ENCODE measurements at places on chromosomes 13 and 19.

- no peak for DNase-seq
Observed at GRCh38 chr13:102847272-102848234, 1.7 kb downstream of the ERCC5 start.

DNA sequence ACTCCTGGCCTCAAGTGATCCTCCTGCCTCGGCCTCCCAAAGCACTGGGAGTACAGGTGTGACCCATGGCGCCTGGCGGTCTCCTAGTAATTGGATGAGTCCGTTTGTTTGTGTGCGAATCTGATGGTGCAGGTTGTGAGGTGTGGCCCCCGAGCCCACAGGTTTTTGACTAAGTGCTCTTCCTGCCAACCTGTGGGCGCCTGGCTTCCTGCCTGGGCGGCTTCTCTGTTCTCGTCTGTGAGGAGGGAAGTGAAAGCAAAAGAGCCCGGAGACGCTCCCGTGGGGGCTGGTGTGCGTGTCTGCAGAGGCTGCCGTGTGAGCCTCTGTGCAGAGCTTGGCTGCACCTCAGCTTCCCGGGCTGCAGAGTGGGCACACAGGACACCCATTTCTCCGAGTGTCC, 10.0 kb downstream of the ARHGAP45 start:
- peak; percentile 12 for DNase-seq

- no peak for DNase-seq
Observed at GRCh38 chr19:54077334-54077733, 3.8 kb downstream of the TARM1 start.

GRCh38 chr19:1947651-1948209, 6.8 kb downstream of the CSNK1G2 start:
- DNase-seq: no peak

DNA sequence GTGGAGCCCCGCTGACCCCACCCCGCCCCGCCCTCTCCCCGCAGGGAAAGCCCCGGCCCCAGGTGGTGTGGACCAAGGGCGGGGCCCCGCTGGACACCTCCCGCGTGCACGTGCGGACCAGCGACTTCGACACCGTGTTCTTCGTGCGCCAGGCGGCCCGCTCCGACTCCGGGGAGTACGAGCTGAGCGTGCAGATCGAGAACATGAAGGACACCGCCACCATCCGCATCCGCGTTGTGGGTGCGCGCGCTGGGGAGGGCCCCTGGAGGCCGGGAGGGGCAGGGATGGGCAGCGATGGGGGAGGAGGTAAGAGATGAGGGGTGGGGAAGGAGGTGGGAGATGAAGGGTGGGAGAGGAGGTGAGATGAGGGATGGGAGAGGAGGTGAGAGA, 17.2 kb upstream of the EMC10 start:
- no peak for DNase-seq

- DNase-seq: peak; percentile 85
Observed at GRCh38 chr13:46389457-46390451, 2.7 kb upstream of the RUBCNL start.

GRCh38 chr19:5661483-5661882, 18.8 kb downstream of the MICOS13 start:
- no peak for DNase-seq

DNA sequence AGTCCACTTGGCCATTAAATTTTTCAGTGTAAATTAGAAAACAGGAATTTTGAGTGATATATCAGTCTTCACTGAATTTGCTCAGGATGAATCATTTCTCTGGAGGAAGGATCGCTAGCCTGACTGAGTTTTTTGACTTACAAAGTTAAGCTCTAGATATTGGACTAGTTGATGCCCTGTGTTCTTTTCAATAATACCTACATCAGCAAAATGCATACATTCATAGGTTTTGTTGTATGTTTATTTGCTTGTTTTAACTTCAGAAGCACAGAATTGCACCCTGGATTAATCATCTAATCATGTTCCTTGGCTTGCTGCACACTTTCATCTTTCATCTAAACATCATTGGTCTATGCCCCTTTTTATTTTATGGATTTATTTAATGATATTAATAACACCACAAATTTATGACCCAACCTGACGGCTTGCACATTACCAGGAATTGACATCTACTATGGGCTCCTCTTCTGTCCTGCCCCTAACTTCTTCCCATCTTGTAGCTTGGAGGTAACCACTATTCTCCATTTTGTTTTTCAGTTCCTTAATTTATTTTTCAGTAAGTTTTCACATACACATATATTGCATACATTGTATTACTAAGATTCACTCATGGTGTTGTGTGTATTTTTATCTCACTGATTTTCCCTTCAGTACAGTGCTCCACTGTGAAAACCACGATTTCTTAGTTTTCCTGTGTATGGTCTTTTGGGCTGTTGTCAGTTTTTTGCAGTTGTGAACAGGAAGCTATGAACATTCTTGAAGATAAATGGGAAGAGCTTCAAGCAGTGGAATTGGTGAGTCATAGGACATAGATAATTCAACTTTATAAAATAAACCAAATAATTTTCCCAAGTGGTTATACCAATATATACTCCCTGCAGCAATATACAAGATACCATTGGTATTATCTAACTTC, 23.3 kb downstream of the COMMD6 start:
- DNase-seq: no peak

DNA sequence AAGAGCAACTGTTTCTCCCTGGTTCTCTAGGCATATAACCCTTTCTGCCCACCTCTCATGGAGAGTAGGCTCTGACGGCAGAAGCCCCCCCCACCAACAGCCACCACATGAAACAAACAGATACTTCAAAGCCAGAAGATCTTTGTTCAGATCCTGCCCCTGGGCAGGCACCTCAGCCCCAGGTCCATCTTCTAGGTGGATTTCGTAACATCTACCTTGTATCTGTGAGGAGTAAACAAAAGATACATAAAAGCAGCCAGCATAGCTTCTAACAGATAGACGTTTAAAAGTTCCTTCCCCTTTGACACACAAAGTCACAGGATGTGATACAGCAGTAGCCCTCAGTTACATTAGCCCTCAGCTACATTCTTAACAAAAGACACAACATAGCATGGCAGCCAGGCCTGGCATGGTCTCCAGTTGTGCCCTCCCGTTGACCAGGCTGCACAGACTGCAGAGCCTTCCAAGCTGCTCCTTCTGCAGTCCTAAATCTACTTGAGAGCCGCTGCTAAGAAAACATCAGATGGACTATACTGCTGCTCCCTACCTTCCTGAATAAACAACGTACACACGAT, 35.4 kb downstream of the BRD4 start:
- no peak for DNase-seq

- DNase-seq: no peak
Observed at GRCh38 chr19:28034936-28035335, 1178.0 kb downstream of the UQCRFS1 start.

DNA sequence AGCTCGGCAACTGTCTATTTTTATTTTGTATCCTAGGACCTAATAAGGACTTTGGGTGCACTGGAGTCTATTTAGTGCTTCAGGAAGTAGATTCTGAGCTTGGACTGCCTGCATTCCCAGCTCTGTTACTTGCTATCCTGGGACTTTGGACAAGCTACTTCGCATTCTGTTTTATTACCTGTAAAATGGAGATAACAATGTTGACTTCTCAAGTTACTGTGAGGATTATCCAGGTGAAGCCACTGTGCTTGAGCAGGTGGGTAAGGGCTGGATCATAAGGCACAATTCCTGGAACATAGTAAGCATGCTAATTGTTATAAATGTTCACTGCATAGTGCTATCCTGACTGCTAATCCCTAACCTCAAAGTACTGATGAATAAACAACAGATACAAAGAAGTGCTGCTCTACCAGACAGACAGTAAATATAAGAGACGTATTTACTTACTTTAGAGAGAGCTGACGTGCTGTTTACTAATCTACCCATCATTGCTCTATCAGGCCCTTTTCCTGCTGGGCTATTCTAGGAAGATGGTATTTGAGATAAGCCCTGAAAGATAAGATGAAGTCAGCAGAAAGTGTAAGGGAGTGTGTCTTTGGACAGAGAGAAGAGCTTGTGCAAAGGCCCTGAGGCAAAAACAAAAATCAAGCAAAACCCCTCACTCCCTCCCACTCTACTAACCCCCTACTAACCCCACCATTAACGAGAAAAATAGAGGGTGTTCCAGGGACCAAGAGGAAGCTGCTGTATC, 50.8 kb upstream of the FLT1 start:
- DNase-seq: no peak

- peak; percentile 23 for DNase-seq
Observed at GRCh38 chr19:3471954-3472655, 8.2 kb downstream of the SMIM24 start.

DNA sequence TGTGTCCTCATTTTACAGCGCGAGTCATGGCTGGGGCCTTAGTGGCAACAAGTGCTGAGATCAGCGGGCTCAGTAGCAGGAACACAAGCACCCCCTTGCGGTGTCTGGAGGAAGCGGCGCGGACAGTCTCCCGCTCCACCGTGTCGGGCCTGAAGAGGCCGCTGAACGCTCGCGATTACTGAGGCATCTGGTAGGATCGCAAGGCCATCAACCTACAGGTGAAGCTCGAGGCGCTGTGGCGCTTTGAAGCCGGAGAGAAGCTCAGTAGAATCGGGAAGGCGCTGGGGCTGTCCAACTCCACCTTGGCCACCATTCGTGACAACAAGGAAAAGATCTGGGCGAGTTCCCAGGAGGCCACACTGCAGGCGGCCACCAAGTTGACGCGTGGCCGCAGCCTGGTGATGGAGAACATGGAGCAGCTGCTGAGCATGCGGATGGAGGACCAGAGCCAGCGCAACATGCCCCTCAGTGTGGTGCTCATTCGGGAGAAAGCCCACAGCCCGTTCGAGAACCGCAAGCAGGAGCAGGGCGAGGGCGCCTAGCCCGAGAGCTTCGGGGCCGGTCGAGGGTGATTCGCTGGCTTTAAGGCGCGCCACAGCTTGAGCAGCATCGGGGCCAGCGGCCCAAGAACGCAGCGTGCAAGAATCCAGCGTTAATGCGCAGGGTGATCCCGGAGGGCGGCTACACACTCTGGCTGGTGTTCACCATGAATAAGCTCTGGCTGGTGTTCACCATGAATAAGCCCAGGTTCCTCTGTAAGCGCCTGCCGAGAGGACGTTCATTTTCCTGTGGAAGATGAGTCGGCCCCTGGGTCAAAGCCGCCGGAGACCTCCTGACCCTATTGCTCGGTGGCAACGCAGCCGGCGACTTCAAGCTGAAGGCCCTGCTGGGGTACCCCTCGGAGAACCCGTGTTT, 8.3 kb upstream of the MZF1 start:
- DNase-seq: no peak

DNA sequence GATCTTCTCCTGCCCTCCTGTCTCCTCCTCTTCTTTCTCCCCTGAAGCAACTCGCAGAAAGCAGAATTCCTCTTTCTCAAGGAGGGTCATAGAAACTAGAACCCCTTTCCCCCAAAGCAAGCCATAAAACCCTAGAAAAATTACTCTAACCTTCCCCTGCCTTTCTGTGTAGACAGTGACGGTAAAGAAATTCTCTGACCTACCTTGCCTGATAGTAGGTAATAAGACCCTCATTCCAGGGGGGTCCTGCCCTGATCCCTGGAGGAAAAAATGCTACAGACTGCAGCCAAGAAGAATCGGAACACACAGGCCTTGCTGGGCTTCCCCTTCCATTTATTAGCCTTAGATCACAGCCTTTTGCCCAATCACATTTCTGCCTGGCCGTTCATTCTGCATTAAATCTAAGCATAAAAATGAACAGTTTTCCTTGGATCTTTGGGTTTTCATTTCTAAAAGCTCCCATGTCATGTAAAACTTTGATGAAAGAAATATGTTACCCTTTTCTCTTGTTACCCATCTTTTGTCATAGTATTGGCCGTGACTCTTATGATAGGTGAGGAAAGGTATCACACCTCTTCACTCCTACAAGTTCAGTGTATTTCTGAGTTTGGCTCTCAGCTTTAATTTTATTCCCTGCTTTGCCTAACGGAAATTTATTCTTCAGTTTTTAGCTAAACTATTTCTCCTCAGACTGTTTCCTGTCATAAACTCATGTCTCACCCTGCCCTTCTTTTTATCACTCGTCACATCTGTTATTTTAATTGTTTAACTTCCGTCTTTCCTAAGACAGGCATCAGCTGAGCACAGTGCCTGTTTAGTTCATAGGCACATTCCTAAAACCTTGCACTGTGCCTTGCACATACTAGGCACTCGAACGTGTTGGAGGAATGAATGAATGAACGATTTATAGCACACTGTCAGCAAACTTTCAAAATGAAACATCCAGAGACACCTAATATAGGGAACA, 20.4 kb upstream of the CPB2 start:
- DNase-seq: no peak

GRCh38 chr13:45747071-45747470, 45.0 kb downstream of the CBY2 start:
- no peak for DNase-seq

GRCh38 chr19:3944018-3944721, 11.3 kb downstream of the NMRK2 start:
- no peak for DNase-seq

- no peak for DNase-seq
Observed at GRCh38 chr19:6068711-6069110, 41.6 kb downstream of the RFX2 start.

- no peak for DNase-seq
Observed at GRCh38 chr19:6354098-6354674, 7.1 kb upstream of the CLPP start.

DNA sequence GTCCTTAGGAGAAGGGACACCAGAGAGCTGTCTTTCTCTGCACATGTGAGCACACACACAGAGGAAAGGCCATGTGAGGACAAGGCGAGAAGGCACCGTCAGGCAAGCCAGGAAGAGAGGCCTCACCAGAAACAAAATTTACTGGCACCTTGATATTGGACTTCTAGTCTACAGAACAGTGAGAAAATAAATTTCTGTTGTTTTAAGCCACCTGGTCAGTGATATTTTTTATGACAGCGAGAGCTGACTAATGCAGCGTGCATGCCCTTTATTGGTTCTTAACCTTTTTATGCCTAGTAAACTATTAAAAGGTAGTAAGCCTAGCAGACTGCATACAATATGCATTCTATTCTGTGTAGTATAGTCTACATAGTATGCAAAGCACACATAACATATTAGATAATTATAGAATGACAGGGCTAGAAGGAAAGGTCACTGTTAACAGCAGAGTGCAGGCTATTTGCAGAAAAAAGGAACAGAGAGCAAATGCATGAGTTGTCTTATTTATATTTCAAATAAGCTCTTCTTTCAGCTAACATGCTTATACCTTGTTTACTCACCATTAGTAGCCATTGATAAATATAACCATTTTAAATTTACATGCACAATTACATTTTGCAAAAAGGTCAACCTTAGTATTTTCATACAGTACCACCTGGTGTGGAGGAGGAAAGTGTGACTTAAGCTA, 25.2 kb upstream of the KATNAL1 start:
- DNase-seq: no peak

GRCh38 chr13:108226184-108226583, 8.0 kb downstream of the ABHD13 start:
- no peak for DNase-seq
